NCI-H187 (cell line): ENCODE measurements at places on chromosomes 7 and 10.
A peak's percentile ranks its signal among the peaks of the same experiment; 100 is the strongest.

DNA sequence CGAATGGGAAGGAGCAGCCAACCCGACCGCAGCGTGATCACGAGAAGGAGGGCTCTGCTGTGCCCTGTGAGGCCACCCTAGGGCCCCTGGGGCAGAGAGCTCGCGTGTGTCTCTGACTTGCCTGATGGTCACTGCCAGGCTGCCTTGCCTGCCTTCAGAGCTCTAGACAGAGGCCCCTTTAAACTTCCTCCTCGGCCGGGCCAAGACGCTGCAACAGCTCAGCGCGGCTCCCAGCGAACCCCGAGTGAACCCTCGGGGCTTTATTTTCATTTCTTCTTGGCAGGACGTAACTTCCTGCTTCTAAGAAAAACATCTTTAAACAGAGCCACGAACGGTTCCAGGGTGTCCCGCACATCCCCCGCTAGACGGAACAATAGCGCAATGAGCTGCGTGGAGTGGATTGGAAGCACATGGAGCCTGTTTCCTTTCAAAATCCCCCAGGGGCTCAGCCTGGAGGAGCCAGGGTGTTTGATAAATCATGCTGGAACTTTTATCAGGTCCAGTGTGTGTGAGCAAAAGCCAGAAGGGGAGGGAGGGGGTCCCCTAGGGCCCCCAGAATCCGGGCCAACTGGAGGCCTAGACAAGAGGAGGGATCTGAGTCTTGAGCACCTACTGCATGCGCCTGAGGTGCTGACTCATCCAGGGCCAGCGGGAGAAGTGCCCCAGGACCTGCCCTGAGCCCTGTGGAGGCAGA, 134.1 kb upstream of the GDF10 start:
- DNase-seq = no peak

GRCh38 chr7:5237286-5237685, 45.5 kb upstream of the SLC29A4 start:
- no peak for DNase-seq

GRCh38 chr7:75624134-75624832, 114.5 kb downstream of the HIP1 start:
- no peak for DNase-seq

GRCh38 chr10:108957681-108958080, 965.6 kb downstream of the XPNPEP1 start:
- DNase-seq = no peak

- no peak for DNase-seq
These were observed 959 bp upstream of the FAM107B start for GRCh38 chr10:14775656-14776055.

GRCh38 chr7:22944510-22944909, 69.4 kb downstream of the HYCC1 start:
- DNase-seq = no peak

DNA sequence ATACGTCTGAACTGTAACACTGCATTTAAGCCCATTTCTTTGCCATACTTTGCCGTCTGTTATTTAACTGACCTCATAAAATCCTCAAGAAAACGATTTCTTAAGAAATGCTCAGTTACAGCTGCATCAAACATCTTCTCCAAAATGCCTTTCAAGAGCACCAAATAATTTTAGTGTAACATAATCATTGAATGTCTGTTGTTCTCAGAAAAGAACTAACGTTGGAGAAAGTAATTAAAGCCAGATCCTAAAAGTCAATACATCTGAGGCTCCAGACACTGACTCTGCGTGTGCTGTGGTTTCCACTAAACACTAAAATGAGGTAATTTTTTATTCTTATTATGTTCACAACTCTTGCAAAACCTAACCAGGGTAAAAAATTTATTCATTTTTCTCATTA, 63.7 kb upstream of the LRRC17 start:
- DNase-seq = no peak

DNA sequence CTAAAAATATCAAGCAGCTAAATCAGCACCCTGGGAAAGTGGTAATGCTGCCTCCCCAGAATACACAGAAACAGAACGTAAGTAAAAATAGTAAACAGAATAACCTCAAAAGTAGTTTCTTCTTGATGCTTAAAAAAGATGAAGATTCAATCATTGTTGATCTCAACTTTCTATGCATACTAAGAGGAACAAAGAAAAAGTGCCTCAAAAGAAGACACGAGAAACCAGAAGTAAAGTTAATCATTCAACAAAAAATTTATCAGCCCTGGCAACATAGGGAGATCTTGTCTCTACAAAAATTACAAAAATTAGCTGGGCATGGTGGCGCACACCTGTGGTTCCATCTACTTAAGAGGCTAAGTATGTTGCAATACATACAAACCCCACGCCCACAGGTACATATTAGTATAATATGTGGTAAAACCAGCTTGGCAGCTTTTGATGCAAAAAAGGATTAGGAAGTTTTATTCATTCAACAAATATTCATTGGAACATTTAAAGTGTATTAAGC, 153.7 kb downstream of the NRBF2 start:
- no peak for DNase-seq

- no peak for DNase-seq
These were observed 303.5 kb downstream of the OTUD1 start for GRCh38 chr10:23742368-23742767.

DNA sequence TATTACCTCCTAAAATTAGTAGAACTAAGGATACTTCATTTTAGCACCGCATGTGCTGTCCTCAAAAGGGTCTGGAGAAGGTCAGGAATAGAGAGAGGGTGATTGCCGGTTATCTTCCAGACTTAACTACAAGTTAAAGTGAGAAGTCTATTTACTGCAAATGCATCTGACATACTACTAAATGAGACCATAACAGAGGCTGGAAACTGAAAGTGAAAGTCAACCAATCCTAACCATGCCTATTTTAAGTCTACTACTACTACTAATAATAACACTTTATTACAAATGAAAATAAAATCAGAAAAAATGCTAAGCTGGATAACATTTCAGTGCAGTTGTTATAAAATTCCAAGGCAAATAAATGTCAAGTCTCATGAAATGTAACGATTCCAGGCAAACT, 244.7 kb downstream of the KIF20B start:
- no peak for DNase-seq

DNA sequence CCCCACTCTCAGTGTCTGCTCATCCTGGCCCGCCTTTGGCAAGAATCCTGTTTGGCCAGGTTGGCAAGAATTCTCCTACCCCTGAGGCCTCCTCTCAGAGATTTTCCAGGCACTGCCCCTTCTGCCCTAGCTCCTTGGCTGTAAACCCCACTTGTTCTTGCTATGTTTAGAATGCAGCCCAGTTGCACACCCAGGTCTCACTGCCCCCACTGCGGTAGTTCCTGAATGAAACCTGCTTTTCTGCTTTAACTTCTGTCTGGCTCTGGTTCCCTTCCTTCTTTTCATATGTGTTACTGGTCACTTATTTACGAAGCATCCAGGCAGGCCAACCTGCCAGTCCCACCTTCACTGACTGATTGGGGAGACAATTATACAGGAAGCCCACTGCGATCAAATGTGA, 576.9 kb downstream of the GLRX3 start:
- DNase-seq = no peak

- no peak for DNase-seq
These were observed 4.9 kb upstream of the DNTT start for GRCh38 chr10:96299383-96299782.

- no peak for DNase-seq
These were observed 262.0 kb downstream of the ADRA2A start for GRCh38 chr10:111338805-111339204.

GRCh38 chr7:66732439-66732838, 8.1 kb upstream of the RABGEF1 start:
- DNase-seq = no peak

DNA sequence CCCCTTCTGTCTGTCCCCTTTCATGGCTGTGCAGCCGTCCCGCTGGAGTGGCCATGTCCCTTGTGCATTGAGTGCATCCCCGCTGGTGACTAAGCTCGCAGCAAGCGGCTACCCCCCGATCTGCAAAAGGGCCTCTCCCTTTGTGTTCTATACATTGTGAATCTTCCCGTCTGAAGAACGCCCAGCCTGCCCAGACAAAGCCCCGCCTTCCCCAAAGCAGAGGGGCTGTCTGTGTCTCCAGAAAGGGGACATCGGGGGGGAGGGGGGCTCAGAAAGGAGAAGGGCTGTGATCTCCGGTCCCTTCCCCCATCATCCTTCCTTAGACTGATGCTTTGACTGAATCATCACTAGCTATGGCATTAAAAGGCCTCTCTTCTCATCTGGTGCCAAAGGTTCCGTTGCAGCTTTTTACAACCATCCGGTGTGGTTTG, 11.9 kb downstream of the NPTX2 start:
- no peak for DNase-seq

DNA sequence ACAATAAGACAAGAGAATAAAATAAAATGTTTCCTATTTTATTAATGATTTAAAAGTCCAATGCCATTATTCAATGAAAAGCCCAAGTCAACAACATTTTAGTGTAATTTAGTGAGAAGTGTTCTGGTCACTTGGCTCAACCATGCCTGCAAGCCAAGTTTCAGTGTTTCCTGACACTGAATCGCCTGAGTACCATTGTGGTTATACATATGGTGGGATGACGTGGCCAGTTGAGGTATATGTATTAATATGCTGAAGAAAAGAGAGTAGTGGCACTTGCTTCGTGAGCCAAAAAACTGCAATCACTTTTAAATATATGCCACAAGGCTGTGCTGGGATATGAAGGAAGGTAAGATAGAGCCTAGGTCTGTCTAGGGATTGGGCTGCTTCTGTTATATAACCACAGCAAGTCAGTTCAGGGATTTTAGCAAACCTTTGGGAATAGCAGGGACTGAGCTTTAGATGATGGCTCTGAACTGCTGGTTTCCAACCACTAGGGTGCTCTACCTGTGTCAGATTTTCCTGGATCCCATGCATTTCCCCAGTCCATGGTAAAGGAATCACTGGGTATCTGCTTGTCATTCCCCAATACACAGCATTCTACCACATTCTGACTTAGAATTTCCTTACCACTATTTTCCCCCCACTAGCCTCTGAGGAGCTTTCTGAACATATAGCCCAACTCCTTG, 214.0 kb upstream of the PRPS1L1 start:
- no peak for DNase-seq

DNA sequence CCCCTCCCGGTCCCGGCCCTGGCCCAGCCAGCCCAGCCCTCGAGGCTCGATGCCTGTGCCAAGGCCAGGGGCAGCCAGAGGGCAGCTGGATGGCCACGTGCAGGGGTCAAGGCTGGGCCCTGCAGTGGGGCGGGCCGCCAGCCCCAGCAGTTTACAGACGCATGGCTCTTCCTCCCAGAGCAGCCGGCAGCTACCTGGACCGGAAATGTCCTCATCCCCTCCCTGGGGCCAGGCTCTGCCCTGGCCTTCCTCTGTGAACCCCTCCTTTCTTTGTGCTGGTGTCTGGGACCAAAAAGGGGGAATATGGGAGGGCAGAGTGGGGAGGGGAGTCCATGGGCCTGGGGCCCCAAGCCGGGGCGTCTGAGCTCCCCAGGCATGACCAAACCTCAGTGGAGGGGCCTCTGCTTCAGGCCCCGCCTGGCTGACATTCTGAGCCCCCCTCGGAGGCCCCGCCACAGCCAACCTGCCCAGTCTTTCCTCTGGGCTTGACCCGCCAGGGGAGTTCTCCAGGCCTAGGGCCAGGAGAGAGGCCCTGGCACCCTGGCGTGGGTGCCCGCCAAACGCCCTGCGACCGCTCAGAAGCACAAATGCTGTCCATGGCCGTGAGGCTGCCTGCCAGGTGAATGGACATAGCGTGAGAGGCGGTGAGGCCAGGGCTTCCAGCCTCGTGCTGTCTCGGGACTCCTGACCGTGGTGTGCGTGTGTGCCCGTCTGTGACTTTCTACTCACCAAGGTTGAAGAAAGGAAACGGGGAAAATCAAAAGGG, 24.7 kb upstream of the AMZ1 start:
- DNase-seq = no peak

DNA sequence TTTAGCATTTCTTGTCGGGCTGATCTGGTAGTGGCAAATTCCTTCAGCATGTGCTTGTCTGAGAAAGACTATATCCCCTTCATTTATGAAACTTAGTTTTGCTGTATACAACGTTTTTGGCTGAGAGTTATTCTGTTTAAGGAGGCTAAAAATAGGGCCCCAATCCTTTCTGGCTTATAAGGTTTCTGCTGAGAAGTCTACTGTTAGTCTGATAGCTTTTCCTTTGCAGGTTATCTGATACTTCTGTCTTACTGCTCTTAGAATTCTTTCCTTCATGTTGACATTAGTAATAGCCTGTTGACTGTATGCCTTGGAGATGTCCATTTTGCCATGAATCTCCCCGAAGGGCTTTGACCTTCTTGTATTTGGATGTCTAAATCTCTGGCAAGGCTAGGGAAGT, 9.9 kb downstream of the CASP7 start:
- DNase-seq = no peak

- DNase-seq = no peak
These were observed 99.9 kb downstream of the CUBN start for GRCh38 chr10:17029581-17030271.

- no peak for DNase-seq
These were observed 123.6 kb downstream of the RNF216 start for GRCh38 chr7:5657901-5658300.

DNA sequence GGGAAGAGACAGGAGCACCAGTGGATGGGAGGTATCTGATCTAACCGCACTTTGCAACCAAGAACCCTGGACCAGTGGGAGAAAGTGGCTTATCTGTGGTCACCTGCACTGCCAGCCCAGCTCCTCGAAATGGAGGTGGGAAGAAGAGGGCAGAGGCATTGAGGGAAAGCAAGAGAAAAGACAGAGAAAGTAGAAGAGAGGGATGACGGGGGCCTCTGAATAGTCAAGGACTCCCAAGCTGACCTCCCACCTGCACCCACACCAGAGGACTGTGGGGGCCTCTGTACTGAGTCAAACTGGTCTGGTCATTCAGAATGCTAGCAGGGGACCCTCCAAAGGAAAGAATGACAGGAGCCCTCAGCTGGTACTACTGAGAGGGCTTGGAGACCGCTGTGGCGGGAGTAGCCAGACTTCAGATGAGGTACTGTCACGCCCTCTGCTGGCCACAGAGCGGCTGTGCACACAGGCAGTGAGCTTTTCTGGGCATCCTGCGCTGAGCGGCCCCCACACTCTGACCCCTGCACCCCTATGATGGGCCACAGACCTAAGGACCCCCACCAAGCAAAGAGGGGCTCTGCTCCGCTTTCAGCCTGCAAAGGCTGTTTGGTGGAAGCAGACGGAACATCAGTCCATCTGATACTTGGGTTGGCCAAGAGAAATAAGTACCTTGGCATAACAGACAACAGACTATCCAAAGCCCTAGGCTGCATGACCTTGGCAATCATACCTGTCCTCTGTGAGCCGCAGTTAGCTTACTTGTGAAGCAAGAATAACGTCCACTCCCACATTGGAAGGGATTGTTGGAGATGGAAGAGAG, 112.9 kb downstream of the COL13A1 start:
- DNase-seq = peak; percentile 2

- DNase-seq = no peak
These were observed 433.2 kb upstream of the MGMT start for GRCh38 chr10:129033790-129034272.
